D341Med (cell line): ENCODE measurements at places on chromosomes 1 and 21.

GRCh38 chr1:181057079-181057478, 23.3 kb downstream of the MR1 start:
- no peak for DNase-seq

DNA sequence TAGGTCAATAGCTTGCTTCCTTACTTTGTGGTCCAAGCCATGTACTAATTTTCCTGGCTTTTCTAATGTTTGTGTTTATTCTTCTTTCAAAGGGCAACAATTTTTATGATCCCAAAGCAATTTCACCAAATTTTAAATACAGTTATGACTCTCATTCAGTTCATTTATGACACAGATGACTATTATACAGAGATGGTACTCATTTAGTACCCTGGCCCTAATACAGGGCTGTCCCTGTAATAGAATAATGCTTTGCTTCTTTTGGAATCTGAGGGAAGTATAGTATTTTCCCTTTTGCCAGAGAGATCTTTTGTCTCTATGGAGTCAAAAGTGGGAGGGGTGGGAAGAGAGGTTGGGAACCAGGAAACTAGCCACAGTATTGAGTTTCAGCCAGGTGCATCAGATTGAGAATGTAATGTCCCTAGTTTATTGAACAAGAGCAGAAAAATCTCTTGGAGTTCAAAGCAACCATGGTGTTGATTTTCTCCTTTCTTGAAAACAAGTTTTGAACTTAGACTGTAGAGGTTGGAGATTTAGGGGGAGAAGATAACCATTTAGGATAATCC, 20.4 kb downstream of the DENND2D start:
- no peak for DNase-seq

GRCh38 chr1:213054733-213055591, 3.9 kb downstream of the RPS6KC1 start:
- no peak for DNase-seq

DNA sequence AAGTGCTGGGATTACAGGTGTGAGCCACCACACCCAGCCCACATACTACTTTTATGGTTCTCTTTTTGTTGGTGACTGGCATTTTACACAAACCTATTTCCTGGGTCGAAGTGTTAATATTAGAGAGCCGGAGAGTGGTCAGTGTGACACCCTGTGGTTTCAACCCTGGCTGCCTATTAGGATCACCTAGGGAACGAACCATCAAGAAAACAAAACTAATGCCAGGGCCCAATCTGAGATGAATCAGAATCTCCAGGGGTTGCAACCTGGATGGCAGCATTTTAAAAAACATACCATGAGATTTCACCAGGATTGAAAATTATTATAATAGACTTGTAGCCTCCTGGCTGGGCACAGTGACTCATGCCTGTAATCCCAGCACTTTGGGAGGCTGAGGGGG, 6.1 kb downstream of the MRPS21 start:
- no peak for DNase-seq

DNA sequence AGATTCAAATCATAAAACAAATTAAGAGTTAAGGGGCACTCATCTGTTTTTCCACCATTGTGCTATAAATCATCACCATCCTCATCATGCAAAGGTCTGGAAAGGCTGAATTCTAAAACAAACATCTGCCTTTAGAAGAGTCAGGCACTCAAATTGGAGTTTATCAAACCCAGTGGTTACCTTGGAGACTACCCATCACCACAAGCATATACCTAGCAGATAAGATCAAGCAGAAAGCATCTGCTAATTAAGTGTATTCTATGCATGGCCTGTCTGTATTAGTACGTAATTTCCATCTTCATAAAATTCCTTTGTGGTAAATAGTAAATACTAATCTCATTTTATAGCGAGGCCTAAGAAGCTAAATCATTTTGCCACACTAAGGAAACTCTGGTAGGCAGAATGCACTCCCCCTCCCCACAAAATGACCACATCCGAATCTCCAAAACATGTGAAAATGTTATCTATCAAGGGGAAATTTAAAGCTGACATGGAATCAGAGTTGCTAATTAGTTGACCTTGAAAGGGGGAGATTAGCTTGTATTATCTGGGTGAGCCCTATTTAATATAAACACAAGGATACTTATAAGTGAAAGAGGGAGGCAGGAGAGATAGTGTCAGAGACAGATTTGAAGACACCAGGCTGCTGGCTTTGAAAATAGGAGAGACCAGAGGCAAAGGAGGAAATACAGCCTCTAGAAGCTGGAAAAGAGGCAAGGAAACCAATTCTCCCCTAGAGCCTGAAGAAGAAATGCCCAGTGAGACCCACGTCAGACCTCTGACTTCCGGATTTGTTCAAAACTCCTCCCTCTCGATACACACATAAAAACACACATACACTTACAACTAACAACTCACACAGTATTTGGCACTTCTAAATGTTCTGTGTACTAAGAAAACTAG, 23.2 kb downstream of the ARID4B start:
- peak; percentile 40 for DNase-seq

- no peak for DNase-seq
Observed at GRCh38 chr1:157862114-157863070, 20.8 kb upstream of the CD5L start.

DNA sequence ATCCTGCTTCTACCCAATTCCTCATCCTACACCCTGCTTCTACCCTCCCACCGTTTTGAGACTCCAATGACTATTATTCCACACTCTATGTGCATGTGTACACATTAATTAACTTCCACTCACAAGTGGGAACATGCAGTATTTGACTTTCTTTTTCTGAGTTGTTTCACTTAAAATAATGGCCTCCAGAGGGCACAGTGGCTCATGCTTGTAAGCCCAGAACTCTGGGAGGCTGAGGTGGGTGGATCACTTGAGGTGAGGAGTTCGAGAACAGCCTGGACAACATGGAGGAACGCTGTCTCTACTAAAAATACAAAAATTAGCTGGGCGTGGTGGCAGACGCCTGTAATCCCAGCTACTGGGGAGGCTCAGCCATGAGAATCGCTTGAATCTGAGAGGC, 464.8 kb downstream of the PTBP2 start:
- no peak for DNase-seq

- DNase-seq = peak; percentile 32
Observed at GRCh38 chr1:218165701-218166114, 119.4 kb upstream of the RRP15 start.

GRCh38 chr1:22780696-22781095, 70.1 kb downstream of the EPHB2 start:
- DNase-seq = peak; percentile 47

DNA sequence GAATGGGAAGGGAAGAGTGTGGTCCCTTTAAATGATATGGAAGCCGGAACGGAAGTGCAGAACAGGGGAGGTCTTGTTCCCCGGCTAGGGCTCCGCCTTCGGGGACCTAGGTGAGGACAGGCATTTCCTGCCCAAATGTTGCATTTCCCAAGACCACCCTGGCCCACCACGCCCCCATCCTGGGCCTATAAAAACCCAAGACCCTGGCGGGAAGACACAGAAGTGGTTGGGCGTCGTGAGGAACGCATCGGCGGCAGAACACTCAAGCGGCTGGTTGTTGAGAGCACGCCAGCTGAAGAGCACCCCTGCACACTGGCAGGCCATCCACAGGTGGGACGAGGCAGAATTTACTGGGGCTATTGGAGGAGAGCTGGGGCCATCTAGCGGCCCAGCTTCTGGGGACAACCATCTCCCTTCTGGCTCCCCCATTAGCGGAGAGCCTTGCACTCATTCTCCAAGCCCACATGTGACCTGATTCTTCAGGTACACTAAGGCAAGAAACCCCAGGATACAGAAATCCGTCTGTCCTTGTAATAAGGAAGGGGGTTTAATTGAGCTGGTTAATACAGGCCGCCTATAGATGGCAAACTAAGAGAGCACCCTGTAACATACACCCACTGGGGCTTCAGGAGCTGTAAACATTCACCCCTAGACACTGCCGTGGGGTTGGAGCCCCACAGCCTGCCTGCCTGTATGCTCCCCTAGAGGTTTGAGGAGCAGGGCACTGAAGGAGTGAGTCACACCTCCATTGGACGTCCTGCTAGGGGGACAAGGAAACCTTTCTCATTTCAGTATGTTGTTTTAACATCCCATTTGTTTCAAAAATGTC, 1327.9 kb downstream of the BRINP3 start:
- no peak for DNase-seq

DNA sequence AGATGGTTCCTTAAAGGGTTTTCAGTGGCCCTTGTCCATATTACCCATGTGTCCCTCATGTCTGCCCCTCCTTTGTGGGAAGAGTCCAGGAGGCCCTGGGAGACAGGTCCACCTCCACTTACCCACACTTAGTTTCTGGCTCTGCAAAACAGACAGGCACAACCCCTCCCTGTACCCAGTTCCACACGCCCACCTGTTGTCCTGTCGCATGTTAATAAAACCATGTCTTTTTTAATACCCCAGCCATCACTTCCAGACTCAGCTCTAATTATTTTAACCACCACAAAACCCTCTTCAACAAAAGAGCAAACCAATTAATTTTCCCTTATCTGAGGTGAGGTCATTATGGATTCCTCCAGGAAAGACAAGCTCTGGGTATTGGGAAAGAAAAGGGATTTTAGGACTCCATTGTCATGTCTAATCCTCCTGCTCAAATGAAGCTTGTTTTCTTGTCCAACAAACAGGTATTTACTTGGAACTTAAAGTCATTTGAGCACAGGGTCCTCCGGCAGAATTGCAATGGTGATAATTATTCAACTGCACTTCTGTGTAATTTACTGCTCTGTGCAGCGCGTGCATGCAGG, 68.9 kb downstream of the CCDC185 start:
- no peak for DNase-seq

- DNase-seq = no peak
Observed at GRCh38 chr21:16768096-16768495, 744.7 kb upstream of the CXADR start.

GRCh38 chr1:216904471-216904870, 181.2 kb upstream of the ESRRG start:
- DNase-seq = no peak

GRCh38 chr21:16196001-16196400, 466.2 kb downstream of the USP25 start:
- DNase-seq = no peak

DNA sequence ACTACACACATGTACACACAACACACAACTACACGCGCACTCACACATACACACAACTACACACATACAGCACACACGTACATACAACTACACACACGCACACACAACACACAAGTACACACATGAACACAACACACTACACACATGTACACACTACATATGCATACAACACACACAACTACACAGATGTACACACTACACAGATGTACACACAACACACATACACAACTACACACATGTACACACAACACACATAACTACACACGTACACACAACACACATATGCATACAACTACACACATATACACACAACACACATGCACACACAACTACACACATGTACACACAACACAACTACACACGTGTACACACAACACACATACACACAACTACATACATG, 318.6 kb downstream of the CAMTA1 start:
- no peak for DNase-seq

DNA sequence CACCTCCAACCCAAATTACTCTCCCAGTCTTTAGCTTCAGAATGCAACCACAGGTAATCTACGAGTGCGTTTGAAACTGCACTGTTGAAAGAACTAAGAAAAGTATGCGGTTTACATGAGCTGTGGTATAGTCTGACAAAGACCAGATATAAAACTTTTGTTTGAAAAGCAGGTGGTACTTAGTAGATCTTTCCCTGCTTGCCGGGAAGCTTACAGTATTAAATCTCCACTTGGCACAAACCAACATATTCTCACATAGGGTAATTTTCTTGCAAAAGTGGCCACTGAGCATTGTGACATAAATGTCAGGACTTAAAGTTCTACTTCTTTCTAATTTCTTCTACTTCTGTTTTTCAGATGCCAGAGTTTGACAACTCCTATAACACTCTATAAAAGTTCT, 8.4 kb downstream of the RGS2 start:
- DNase-seq = no peak

DNA sequence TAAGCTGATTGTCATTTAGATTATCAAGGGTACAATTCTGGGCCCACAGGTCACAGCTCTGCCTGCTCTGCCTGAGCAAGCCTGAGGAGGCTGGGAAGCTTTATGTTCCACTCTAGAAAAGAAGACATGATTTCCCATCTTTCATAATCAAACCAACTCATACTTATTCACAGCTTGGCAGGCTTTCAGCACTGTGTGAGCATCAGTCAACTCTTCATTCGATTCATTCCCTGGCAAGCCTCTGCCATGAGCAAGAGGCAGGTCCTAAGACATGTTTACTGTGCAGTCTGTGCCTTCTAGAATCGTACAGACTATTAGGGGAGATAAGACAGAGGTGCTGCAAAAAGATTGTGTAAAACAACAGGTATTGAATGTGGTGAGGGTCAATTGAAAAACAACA, 24.5 kb upstream of the KIRREL1 start:
- DNase-seq = no peak

GRCh38 chr1:12078575-12078937, 15.5 kb downstream of the TNFRSF8 start:
- DNase-seq = no peak

DNA sequence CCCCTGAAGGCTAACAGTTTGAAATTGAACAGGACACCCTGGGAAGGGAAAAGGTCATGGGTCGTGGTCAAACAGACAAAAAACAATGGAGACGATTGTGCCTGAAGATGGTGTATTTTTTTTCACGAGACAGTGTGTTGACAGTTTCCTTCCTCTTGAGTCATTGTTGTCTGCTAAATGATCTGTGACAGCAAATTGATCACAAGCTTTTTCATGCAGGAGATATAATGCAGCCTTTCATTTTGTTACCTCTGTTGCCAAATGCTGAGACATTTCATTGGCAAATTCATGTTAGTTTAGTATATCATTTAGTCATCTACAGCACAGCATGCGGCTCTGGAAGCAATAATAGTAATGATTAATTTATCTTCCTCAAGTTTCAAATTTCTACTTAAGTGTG, 27.7 kb downstream of the UBE2U start:
- no peak for DNase-seq

DNA sequence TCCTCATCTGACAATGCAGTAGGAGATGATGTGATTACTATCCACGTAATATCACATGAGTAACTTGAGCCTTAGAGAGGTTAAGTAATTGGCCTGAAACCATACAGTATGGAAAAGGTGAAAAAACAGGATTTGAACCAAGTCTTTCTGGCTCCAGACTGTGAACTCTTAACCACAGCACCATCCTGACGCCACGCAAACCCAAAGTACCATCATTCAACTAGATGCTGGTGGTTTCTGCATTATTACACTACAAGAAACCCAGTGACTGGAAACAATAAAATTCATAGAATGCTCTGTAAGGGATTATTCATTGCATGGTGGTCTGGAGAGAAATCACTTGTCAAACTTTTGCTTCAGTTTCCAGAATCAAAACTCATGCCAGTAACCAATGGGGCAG, 90.7 kb downstream of the MAB21L3 start:
- no peak for DNase-seq

DNA sequence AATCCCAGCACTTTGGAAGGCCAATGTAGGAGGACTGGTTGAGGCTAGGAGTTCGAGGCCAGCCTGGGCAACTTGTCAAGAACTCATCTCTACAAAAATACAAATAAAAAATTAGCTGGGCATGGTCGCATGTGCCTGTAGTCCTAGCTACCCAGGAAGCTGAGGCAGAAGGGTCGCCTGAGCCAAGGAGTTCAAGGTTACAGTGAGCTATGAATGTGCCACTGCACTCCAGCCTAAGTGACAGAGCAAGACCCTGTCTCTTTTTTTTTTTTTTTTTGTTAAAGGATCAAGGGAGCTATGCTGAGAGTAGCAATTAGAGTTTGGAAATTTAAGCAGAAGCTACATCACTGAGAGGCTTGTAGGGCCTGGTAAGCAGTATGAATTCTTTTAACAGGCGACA, 70.9 kb downstream of the EIF4G3 start:
- no peak for DNase-seq

- no peak for DNase-seq
Observed at GRCh38 chr1:94983171-94983739, 56.3 kb upstream of the CNN3 start.
